Astrocyte of the cerebellum (primary cell): ENCODE measurements at places on chromosomes 1 and 21.

- no peak for DNase-seq
Observed at GRCh38 chr1:12177999-12178441, 11.2 kb downstream of the TNFRSF1B start.

DNA sequence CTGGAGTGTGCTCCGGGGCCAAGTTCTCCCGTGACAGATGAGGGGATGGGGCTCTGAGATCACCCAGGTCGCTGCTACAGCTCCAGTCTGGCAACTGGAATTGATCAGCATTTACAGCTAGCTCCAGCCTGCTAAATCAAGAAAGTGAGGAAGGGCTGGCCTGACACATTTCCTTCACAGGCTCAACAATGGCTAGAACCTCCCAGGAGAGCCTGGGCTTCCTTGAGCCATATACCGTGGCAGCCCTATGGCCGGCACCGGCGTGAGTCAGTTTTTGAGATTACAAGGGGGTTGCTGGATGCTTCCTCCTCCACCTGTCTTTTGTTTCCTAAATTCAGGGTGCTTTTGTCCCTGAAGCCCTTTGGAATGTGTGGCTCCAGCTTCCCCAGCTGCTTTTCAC lies 104.2 kb downstream of the ETS2 start:
- DNase-seq = no peak

GRCh38 chr1:227560393-227561173 lies 2.8 kb upstream of the ZNF678 start:
- no peak for DNase-seq

GRCh38 chr1:201408176-201408833 lies 9.2 kb upstream of the LAD1 start:
- peak; percentile 35 for DNase-seq

- no peak for DNase-seq
Observed at GRCh38 chr1:30511991-30512913, 211.1 kb downstream of the MATN1 start.

GRCh38 chr1:206753141-206753540 lies 17.4 kb upstream of the IL19 start:
- DNase-seq = no peak

DNA sequence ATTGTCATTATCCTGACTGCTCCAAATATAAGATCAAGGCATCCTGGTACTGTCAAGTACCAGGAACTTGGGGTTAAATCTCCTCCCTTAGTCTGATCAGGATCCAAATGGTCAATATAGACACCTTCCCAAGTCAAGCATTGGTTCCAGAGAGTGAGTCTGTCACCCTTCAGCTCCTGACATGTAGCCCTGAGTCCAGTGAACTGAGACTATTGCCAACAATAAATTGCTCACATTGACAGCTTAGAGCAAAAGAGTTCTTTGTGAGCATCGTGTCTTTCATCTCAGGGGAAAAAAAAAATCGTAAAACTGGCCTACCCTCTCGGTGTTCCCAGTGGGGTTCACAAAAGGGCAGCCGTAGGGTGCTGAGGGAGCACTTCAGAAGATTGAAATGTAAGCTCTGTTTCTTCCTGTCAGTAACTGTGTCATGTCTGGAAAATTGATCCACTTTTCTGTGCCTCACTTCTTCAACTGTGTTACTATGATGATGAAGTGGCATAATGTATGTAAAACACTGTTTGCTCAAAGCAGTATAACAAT lies 228.5 kb downstream of the KCNH1 start:
- no peak for DNase-seq

DNA sequence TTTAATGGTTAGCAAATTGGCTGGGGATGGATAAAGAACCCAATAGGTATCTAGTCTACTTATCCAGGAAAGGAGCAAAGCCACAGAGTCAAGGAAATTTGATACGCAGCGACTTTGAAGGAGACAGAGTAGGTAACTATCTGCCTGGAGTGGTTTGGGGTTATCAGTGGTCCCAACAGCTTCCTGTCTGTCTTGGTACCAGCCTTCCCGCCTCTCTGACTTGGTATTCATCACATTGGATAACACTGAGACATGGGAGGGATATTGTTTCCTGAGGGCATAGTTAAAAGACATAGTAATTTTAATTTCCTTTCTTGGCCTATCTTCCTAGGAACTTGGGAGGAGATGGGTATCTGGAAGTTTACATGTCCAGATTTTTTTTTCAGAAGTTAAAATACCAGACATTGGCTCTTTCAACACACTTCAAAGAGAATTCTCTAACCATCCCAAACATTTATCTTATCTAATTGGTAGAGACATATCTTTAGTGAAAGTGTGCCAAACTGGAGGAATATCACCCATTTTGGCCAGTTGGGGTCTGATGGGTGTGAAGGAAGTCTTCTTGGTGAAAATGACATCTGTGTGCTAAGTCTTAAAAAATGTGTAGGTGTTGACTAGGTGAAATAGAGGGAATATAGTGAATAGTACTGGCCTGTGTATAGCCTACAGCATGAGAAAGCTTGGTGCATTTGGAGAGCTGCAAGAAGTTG lies 65.0 kb downstream of the RGS5 start:
- no peak for DNase-seq

GRCh38 chr1:244060686-244061085 lies 9.6 kb downstream of the ZBTB18 start:
- no peak for DNase-seq

DNA sequence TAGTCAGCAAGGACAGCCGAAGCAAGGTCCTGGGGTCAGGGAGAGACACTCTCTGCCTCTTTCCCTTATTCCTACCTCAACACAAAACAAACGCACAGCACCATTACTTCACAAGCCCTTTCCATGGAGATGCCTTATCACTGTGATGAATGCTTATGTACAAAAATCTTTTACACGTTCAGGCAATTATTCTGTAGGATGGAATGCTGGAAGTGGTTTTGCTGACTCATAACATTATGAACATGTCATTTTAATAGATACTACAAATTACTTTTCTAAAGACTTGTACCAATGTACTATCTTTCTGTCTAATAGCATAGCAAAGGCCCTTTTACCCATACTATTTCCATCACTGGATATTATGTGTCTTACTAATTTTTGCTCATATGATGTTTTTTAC lies 98.4 kb downstream of the TTLL7 start:
- no peak for DNase-seq

DNA sequence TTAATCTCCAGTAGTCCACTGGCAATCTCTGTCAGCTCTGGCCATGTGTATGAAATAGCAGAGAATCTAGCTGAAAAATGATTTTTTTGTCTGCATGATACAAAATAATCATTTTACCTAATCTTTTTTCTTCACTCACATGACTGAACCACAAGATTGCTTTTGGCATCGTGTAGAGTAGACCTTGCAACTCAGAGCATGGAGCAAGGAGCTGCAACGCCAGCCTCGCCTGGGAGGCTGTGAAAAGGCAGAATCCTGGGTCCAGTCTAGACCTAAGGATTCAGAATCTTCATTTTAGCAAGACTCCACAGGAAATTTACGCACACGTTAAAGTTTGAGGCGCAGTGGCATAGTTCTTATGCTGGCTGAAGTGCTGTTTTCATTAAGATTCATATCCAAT lies 40.2 kb downstream of the TOMM20 start:
- no peak for DNase-seq

GRCh38 chr1:160070243-160071163 lies 543 bp upstream of the KCNJ10 start:
- peak; percentile 18 for DNase-seq

DNA sequence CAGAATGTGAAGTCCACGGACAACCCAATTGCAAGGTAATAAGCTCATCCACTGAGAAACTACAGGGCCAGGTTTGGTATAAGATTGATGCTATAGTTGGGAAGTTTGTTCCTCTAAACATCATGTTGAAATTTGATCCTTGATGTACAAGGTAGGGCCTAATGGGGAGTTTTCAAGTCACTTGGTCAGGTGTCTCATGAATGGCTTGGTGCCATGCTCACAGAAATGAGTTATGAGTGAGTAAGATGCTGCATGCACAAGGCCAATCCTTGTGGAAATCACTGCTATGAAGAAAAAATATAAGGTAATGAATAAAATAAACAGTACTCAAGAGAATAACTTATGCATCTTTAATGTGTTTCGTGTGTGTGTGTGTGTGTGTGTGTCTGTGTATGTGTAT lies 1891.2 kb downstream of the NCAM2 start:
- no peak for DNase-seq

- DNase-seq = peak; percentile 92
Observed at GRCh38 chr1:115545791-115546733, 95.7 kb upstream of the VANGL1 start.
